Cardiac septum (tissue), 1 donor: ENCODE measurements at places on chromosomes 3 and 15.

GRCh38 chr3:157351981-157352380 lies 84.7 kb upstream of the PTX3 start:
- no peak for DNase-seq

DNA sequence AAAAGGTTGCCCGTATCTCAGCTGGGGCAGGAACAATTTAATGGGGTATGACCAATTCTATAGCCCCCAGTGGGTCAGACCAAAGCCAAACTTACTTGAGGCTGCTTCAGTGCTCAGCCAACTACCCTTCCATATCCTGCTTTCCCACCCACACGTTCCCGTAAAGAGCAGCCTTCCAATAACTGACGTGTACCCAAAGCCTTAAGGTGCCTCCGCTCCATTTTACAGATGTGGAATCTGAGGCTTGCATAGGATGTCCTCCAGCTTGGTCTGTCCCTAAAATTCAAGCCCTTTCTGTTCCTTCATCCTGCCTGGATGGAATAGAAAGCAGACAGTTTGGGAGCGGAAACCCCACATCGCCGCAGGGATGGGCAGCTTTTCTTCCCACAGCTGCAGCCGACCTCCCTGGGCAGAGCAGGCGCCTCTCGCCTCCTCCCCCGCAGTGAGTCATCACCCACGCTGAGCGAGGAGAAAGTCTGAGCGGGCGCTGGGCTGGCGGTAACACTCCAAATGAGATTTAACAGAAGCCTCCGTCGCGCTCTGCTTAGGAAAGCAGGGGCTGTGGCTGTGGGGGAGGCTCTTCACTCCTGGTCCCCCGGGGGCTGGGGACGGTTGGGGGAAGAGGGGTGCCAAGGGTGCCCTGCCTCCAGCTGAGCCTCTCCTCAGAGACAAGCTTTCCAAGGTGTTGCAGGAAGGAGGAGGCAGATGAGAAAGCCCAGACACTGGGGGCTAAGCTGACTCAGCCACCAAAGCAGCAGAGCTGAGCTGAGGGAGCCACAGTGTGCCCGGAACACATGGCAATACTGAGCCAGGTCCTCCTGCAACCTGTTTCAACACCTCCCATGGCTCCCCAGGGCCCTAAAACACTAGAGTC lies 57.8 kb upstream of the HRH1 start:
- DNase-seq, result peak; percentile 88

DNA sequence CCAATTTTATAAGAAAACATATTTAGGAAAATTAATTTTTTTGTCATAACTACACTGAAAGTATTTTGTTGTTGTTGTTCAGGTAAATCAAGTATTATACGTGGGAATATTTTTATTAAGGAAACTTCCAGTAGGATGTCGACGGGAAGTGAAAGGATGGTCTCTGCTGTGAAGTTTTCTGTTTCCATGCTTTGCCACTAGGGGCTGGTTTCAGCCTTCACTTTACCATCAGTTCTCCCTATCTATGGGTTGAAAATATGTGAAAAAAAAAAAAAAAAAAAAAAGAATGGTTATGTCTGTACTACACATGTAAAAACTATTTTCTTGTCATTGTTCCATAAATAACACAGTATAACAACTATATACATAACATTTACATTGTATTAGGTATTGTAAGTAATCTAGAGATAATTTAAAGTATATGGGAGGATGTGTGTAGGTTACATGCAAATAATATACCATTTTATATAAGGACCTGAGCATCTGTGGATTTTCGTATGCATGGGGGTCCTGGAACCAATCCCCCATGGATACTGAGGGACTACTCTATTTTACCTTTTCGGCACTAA lies 136.7 kb downstream of the SMAD6 start:
- no peak for DNase-seq

GRCh38 chr3:153437666-153438065 lies 275.6 kb downstream of the RAP2B start:
- no peak for DNase-seq

DNA sequence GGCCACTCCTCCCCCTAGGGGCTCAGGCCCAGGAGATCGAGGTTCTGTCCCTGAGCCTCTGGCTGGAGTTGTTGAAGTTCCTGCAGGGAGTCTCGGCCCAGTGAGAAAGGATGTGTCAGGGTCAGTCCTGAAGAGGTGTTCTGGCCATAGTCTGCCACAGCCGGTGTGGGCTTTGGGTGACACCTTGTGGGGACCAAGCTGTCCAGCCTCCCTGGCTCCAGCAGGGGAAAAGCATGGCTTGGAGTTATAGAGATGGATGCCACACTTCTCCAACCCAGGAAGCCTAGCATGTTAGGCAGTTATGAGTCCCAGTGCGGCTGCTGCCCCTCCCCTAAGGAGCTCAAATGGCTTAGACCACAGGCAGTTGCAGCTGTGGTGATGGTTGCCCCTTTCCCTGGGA lies 945.6 kb upstream of the GBE1 start:
- no peak for DNase-seq

DNA sequence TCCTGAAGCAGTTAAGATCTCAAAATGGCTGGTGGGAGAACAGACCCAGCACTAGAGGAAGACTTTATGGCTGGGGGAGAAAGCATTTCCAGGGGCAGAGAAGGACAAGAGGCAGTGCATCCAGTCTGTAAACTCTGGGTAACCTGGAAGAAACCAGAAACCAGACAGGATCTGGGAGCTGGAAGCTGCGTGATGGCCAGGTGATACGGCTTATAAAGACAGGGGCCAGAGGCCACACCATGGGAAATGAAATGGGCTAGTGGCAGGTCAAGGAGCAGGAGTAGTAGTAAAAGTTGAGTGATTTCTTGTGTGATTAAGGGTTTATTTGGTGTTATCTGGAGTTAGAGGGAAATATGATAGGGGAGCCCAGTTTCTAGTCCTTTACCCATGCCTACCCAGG lies 144.7 kb upstream of the ARRDC4 start:
- DNase-seq, result no peak

DNA sequence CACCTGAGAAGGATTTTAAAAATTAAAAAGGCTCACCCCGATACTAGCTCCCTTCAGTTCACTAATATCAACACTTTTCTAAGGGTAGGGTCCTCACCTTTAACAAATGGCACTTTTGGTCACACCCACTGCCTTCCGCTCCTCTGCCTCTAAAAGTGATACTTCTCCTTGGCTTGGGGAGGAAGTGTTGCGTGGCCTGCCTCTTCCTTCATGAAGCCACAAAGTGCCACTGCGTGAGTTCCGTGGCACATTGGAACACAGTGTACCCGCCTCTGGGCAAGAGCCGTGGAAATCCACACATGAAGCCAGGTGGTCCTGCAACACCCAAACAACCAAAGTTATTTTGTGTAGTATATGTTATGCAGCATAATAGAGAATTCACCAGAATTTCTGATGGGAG lies 3.9 kb downstream of the B4GALT4 start:
- DNase-seq, result no peak

GRCh38 chr3:196849180-196849741 lies 18.5 kb upstream of the SENP5 start:
- DNase-seq, result no peak

DNA sequence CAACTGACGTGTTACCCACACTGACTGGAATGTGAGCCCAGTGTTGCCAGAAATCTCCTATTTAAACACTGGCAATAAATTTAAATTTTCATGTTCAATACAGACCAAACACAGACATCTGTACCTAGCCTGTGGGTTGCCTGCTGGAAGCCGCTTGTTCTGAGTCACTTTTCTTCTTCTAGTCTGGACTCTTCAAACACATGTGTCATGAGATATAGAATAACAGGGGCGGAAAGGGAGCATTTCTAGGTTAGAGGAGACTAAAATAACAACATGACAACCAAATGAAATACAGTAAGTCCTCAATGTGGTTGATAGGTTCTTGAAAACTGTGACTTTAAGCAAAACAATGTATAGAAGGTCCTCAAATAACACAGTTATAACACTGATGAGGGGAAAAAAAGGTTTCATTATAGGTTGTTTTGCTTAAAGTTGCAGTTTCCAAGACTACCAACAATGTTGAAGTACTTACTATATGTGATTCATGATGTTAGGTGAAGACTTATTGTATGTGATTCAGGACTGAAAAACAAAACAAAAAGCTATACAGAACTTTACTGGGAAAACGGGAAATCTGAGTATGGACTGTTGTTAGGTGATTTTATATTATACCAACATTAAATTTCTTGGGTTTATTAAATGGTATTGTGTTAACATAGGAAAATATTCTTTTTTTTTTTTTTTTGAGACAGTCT lies 63.1 kb downstream of the PRKAR2A start:
- no peak for DNase-seq

- DNase-seq, result no peak
Observed at GRCh38 chr3:30576946-30577345, 29.5 kb upstream of the TGFBR2 start.

- no peak for DNase-seq
Observed at GRCh38 chr3:136343446-136343845, 93.3 kb downstream of the PCCB start.

DNA sequence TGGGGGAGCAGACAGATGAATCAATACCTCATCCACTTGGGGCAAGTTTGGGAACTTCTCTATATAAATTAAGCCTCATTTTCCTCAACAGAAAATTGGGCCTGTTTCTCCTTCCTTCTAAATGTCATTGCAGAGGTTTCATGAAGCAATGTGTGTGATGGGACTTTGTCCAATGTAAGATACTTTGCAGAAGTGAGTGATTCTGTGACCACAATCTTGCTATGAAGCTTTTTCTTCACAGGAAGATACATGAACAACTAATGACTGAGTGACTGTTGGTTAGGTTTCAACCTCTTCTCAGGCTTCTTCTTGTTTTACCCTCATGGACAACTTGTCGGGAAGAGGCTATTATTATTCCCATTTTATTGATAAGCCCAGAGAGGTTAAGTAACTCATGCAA lies 11.0 kb downstream of the TMEM45A start:
- DNase-seq, result no peak

GRCh38 chr3:79040091-79040490 lies 727.7 kb downstream of the ROBO1 start:
- DNase-seq, result no peak

GRCh38 chr3:12392101-12392878 lies 92.0 kb upstream of the TSEN2 start:
- no peak for DNase-seq

DNA sequence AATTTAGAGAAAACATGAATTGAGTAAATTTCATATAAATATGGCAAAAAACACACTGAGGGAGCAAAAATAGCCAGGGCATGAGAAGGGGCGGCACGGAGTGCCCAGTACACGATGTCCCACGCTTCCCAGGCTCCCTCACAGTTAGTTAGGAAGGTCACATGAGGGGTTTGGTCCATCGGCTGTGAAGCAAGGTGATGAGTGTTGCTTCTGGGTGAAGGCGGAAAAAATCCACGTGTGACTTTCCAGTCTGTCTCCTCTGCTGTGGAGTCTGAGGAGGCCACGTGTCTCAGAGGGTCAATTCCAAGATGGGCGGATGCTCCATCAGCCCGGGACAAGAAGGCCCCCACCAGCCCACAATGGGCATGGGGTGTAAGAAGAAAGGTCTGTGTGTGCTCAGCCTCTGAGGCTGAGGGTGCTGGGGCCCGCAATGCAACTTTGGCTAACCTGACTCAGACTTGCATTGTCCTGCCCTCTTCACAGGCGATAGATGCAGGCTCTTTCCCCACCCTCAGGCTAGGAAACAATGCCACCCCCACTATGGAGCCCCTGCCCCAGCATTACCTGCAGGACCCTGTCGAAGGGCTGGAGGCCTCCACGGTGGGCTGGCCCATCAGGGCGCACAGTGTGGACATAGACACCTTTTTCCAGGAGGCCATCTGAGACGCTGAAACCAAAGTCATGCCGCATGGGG lies 45.7 kb downstream of the GRIP2 start:
- DNase-seq, result no peak

DNA sequence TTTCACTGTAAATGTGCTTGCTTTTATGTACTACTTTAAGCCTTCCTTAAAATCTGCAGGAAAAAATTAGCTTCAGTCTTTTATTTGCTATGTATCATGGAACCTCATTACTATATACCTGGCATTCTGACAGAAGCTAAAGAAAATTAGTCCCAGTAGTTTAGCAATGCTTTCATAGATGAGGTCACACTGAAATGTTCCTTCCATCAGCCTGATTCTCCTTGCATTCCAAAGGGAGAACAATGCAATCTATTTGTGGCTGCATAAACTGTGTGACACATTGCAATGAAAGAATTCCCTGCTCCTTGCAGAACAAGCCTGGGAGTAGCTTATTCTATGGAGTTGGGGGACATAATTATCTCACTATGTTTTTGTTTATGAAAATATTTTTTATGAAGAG lies 691.5 kb upstream of the ARPP21 start:
- DNase-seq, result no peak

DNA sequence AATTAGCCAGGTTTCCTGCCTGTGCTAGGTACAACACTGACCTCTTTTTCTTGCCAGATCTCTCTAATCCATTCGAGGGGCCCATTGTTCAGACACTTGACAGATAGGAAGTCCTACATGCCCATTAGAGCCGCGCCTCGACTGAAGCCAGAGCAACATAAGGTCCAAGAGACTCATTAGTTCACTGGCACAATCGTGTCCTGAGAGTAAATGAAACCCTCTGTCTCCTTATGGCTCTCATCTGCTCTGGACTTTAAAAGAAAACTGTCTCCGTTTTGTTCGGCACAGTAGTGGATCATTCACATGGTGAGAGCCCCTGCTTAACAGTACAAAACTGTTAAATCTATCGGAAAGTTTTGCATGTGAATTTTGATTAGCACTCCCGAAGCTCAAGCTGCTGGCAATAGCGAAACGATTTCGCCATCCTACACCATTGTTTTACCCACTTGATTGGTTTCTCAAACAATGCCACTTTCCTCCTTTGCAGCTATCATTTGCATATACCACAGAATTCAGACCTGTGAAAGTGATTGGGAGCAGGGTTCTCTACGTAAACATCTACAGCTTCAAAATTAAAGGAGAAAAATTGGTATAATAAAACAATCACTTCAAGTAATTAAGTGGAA lies 19.0 kb upstream of the C15orf61 start:
- no peak for DNase-seq

GRCh38 chr3:181689546-181689945 lies 22.2 kb upstream of the SOX2 start:
- DNase-seq, result no peak

GRCh38 chr3:88346643-88347042 lies 196.9 kb downstream of the C3orf38 start:
- DNase-seq, result no peak

- DNase-seq, result no peak
Observed at GRCh38 chr3:2783261-2783660, 326.9 kb downstream of the IL5RA start.

- DNase-seq, result peak; percentile 43
Observed at GRCh38 chr15:68379759-68380290, 52.1 kb downstream of the ITGA11 start.

- DNase-seq, result no peak
Observed at GRCh38 chr3:118817748-118818165, 216.9 kb downstream of the IGSF11 start.

GRCh38 chr3:69219101-69219708 lies 96.8 kb upstream of the LMOD3 start:
- DNase-seq, result no peak
